Stimulated activated CD4-positive, alpha-beta T cell treated with anti-CD3 and anti-CD28 coated beads, Interleukin-1b, Interleukin-23, amount 100 ng/mL, for 4 hours (primary cell): ENCODE measurements at places on chromosomes 5 and 9.

DNA sequence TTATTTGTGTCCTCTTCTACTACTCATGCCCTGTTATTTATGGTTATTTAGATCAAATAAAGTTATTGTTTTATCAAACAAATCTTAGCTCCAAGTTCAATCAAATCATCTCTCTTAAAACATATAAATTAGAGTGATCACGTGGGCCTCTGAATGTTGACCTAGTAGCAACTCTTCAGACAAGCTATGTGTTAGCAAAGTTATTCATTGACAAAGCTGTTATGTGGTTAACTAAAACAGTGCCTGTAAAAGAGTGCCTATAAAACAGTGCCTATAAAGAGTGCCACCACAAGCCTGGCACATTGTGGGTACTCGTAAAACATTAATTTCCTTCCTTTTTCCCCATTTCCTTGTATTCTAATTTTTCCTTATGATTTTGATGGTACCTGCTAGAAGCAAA is 421.9 kb downstream of the HCN1 start:
- no peak for DNase-seq

DNA sequence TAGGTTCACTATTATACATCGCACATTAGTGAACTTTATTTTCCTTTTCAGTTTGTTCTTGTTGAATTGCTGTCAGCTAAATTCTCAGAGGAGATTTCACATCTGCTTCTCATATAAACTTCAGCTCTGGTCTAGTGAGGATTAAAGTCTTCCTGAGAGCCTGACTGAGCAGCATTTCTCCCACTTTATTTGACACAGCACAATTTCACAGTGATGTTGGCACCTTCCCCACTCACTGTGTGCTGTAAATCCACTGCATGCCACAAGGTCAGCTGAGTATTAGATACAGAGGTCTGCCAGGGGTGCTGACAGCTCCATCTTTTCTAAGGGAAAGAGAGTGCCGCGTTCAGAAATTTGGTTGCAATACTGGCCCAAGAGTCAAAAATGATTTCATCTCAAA is 567.4 kb downstream of the PRR16 start:
- no peak for DNase-seq

GRCh38 chr9:129221233-129221632 is 43.2 kb upstream of the IER5L start:
- no peak for DNase-seq

DNA sequence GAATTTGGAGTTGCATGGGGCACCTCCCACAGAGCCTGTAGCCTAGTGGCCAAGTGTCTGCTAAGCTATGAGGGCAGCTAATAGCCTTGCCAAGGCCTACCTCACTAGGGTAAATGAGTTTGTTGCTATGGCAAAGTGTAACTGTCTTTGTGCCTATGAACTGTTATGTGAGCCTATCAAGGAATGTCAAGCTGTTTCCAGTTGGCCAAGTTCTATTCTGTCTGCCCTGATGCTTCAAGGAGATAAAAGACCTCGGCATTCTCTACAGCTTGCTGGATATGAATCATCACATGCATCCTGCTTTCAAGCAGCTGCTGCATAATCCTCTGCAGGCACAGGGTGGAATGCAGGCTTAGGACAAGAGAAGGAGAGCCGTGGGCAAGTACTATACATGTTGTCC is 69.8 kb upstream of the CCDC112 start:
- no peak for DNase-seq

GRCh38 chr5:73180566-73180965 is 7.6 kb downstream of the TMEM174 start:
- no peak for DNase-seq

DNA sequence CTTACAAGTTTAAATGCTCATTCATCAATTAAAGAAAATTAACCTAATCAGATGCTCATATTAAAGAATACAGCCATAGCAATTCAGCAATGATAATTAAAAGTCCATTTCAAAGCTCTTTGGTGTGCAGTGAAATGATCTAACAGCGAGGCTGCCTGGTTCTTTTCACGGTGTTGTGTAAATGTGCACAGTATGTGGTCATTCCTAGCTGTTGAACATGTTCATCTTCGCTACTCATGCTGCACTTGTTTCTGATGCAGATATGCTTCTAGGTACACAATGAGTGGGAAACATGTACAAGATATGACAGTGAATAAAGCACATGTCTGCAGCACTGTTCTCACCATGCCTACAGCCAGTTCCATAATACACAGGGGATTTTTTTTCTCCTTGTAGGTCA is 163.5 kb downstream of the NR2F1-AS1 start:
- DNase-seq = no peak

DNA sequence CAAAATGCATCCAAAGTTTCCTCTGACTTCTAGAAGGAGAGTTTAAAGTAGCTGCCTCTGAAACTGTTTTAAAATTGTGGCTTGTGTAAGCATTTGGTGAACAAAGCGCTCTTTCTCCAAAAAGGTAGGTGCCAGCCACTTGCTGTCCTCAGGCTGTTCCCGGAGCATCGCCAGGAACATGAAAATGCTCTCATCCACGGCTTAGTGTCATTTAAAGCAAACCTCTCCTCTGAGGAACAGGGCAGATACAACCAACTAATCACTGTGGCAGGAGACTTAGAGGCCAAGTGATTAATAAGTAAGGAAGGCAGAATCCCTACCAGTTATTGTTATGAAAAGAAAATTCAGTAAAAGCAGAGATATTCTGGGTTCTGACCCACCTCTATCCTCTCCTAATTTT is 165.6 kb downstream of the DCP2 start:
- DNase-seq = no peak

DNA sequence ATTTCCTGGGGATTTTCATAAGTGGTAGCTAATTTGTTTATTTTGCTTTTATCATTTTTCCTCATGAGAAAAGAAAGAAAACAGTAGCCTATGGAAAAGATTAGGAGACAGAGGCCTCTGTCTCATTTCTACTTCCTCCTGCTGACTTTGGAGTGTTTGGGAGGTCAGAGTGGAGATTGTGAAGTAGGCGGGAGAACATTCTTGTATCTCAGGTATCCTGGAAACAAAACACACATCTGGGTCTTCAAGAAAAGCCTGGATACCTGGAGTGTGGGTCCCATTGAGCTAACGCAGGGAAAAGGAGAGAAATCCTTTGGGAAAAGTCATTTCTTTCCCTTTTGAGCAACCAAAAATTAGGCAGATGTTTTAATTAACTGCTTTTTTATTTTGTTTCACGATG is 161.5 kb upstream of the DMAC1 start:
- DNase-seq = no peak

DNA sequence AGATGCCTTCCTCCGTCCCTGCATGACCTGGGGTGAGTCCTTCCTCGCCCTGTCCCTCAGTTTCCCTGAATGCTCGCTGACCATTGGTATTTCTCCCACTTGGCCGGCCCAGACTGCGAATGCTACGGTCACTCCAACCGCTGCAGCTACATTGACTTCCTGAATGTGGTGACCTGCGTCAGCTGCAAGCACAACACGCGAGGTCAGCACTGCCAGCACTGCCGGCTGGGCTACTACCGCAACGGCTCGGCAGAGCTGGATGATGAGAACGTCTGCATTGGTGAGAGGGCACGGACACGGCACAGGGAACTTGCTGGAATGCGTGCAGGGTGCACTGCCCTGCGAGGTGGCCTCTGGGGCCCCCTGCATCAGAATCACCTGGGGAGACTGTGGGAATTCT is 77.1 kb downstream of the NTNG2 start:
- no peak for DNase-seq

DNA sequence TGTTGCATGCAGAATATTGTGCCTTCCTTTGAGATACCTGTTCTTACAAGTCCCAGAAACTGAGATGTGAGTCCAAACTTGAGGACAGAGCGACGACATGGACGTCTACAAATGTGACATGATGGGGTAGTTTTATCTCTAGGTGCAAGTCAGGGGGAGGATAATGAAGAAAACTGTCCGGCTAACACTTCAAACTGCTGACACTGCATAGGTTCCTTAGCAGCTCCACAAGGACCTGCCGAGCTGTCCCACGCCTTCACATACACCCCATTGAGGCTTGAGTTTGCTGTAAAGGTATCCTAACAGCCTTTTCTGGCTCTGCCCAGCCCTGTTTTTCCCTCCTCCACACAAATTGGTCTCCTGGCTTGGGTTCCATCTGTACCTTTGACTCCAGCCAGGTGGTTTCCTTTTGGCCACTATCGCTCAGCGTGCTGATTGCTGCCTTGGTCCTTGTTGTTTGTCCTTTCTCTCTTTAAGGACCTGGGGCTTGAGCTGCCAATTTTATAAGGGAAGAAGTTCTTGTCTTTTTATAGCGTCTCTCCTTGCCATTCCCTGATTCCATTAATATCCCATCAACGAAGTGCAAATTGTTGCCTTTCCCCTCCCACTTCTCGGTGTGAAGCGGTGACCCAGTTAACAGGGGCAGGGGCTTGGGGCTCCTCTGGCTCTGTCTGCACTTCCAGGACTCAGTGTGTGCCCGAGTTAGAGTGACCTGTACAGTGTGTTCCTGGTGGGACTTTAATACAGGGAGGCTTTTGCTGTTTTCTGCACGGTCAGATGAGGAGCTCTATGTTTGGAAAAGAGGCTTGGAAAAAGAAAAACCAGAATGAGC is 100.3 kb downstream of the PCSK1 start:
- no peak for DNase-seq

- DNase-seq = no peak
Measured at GRCh38 chr9:131546336-131547084, 1.2 kb downstream of the PRRT1B start.

- DNase-seq = no peak
Measured at GRCh38 chr5:67475489-67475888, 278.9 kb upstream of the CD180 start.

DNA sequence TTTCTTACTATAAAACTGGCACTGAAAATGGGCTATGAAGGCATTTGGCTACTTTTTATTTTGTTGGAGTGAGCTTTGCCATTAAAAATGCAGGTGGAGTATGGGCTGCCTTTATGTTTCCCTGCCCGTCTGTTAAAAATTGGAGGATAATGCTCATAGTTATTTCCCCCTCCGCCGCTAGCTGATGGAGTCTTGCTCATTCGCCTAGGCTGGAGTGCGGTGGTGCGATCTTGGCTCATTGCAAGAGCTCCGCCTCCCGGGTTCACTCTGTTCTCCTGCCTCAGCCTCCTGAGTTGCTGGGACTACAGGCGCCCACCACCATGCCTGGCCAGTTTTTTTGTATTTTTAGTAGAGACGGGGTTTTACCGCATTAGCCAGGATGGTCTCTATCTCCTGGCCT is 8.6 kb downstream of the G3BP1 start:
- DNase-seq = no peak

- no peak for DNase-seq
Measured at GRCh38 chr5:149408252-149409099, 29.4 kb upstream of the IL17B start.

- no peak for DNase-seq
Measured at GRCh38 chr9:137315581-137316011, 13.5 kb upstream of the NRARP start.

GRCh38 chr9:104088416-104088815 is 5.7 kb upstream of the SMC2 start:
- DNase-seq = no peak

DNA sequence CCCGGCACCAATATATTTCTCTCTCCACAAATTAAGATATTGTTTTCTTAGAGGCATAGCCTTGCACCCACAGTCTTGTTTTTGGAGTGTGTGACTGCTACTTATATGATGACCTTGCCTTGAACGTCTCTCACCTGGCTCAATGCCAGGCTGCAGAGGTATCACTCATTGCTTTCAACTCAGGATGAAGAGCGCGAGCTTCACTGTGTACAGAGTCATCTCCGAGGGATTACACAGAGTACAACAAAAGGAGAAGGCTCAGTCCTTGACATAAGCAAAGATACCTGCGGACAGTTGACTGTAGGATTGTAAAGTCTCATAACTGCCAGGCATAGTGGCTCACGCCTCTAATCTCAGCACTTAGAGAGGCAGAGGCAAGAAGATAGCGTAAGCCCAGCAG is 53.8 kb downstream of the CD180 start:
- DNase-seq = no peak

DNA sequence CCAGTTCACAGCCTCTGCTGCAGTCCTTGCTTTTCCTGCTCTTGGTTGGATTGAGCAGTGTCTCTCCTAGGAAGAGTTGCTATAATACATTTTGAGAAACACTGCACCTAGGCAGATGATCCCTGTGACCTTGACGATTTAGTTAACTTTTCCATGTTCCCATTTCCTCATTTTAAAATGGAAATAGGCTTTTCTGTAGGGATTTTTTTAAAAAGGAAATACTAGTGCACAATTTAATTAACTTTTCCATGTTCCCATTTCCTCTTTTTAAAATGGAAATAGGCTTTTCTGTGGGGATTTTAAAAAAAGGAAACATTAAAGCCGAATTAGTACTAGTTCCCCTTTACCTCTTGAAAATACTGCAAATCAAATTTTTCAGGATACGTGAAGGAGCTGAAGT is 4.7 kb downstream of the ATP6V0E1 start:
- DNase-seq = no peak

DNA sequence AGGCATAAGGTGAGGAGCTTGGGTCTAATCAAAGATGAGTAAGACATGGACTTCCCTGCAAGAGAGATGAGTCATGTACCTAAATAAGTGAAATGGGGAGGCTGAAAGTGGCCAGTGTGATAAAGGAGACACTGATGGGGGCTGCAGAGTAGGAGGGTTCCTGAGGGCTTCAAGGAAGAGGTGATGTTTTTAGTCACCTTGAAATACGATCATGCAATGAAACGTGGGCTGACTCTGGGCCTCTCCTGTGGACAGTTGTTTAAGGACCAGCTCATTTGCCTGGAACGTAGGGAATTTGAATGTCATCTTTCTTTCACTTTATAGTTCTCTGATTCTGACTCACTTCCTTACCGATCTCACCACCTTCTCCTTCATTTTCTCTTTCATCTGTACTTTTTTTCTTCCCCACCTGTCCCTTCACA is 49.6 kb upstream of the CPLX2 start:
- DNase-seq = no peak

- no peak for DNase-seq
Measured at GRCh38 chr5:41309275-41309674, 95.9 kb upstream of the C6 start.

DNA sequence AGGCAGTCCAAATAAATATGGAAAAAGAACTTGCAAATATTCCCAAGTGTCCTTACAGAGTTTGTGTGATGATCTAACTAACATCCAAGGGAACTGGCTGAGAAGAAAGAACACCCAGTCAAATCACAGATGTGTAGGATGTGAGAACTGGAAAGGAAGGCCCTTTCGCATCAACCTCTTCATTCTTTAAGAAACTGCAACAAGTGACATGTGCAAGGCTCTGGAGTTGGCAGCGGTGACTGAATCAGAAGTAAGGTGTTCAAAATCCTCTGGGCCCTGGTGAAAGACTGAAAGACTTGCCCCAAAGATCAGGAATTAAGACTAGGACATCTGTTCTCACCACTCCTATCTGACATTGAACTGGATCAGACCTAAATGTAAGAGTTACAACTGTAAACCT is 88.7 kb downstream of the RAPGEF1 start:
- no peak for DNase-seq

DNA sequence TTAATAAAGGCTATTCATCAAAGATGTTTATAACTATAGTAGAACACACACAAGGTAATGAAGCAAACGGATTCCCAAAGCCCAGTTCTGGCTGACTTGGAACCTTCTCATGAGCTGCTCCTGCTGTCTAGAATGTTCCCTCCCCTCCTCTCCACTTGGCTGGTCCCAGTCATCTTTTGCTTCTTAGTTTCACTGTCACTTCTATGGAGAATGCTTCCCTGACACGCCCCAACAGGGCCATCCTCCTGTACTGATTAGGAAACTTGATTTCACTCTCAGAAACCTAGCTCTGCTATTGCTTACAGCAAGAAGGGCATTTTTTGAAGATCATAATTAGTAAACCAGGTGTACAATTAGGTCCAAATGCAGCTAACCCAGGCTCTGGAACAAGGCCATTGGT is 3.2 kb upstream of the RAPGEF1 start:
- DNase-seq = no peak

- no peak for DNase-seq
Measured at GRCh38 chr9:10633785-10634184, 21.0 kb upstream of the PTPRD start.

GRCh38 chr9:135088348-135088978 is 995 bp downstream of the OLFM1 start:
- DNase-seq = no peak
